ENCODE measurements at places on chromosomes 1 and 21.

DNA sequence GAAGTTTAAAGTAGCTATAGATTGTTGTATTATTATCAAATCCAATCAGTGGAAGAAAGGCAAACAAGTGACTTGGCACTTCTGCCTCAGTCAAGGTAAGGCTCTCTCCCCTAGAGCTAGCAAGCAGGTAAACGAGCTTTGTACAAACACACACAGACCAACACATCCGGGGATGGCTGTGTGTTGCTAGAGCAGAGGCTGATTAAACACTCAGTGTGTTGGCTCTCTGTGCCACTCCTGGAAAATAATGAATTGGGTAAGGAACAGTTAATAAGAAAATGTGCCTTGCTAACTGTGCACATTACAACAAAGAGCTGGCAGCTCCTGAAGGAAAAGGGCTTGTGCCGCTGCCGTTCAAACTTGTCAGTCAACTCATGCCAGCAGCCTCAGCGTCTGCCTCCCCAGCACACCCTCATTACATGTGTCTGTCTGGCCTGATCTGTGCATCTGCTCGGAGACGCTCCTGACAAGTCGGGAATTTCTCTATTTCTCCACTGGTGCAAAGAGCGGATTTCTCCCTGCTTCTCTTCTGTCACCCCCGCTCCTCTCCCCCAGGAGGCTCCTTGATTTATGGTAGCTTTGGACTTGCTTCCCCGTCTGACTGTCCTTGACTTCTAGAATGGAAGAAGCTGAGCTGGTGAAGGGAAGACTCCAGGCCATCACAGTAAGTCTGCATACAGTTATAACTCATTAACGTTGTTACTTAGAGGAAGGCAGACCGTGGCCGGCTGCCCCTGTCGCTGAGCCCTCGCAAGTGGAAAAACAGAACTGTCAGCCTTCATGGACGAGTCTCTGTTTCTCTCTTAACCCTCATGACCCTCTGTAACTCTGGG, at the start of gene PALMD:
Gene PALMD (plus strand): TSS at position 415 of the 833 bp plus-strand sequence. CDS start 205 bp downstream, at position 620.
- DNase-seq = peak; percentile 33

DNA sequence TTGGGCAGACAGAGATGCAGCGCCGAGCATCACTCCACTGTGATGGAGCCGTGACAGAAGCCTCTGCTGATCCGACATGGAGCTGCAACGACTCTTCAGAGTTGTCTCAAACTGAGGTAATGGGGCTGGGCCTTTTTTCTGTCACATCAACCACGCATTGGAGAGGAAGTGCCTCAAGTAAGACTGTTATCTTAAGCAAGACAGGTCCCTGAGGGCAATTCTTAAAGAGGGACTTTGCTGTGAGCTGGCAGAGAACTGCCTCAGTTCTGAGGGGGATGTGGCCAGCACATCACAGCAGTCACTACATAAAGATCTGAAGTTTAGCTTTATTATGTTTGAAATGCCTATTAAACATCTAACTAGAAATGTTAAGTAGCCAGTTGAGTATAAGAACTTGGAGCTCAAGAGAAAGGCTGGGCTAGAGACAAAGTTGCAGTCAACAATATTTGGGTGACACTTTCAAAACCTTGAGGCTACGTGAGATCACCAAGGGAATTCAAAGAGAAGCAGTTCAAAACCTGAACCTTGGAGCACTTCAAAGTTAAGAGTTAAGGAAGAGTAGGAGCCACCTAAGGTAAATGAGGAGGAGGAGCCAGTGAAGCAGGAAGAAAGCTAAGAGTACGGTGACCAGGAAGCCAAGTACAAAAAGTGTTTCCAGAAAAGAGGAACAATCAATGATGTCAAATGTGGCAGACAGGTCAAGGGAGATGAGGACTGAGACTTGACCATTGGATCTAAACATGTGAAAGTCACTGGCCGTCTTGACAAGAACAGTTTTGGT, 54.2 kb upstream of the BCL9 start:
- no peak for DNase-seq

DNA sequence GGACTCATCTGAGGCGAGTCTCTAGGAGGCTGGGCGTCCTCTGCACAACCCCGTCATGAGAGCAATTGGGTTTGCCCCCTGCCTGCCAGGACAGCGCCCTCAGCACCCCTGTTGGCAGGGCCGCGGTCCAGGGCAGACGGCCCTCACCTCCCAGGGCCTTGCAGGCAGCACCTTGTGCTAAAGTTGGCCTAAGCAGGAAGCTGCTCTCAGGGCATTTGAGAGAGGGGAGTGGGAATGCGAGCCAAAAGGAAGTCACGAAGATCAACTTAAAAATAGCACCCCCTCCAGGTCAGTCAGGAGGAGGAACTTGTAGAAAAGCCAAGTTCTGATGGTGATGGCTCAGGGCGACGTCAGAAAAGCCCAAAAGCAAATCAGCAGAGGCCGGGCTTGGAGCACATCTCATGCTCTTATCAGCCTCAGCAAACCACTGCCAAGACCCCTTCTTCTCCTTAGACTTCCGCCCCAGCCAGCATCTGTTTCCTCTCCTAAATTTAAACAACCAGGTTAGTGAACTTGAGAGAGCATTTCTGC, 12.6 kb upstream of the ADORA3 start:
- DNase-seq = peak; percentile 68

- DNase-seq = peak; percentile 65
These were observed 12.2 kb downstream of the HDAC1 start for GRCh38 chr1:32303997-32304622.

GRCh38 chr1:242245255-242245654, 246.4 kb upstream of the MAP1LC3C start:
- no peak for DNase-seq

DNA sequence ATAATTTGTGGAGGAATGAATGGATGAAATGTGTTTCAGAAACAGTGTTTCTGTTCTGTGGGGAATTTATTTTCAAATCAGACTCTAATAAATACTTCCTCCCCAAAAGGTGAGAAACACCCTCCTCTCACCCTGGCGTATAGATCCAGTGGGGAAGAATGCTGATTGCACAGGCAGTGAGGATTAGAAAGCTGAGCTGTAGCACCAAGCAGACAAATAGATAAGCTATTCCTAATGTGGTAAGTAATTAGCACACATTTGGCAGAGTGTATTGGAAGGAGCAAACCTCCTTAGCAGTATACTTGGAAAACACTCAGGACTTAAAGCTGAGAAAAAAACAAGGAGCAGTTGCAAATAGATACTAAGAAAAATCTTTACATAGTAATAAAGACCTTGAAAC, 50.8 kb downstream of the NUF2 start:
- DNase-seq = no peak

DNA sequence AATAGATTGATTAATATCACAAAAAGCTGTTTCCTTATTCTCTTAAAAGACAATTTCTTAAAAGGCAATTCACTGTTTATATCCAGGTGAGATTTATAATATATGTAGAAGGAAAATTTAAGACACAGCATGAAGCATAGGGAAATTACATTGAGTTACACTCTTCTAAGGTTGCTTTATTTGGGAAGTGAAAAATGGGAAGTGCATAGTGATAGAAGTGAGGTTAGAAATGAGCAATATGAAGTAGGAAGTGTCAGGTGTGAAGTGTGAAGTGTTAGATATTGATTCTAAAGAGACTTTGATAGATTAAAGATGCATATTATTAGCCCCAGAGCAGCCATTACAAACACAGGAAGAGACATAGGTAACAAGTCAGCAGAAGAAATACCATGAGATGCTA, 40.3 kb downstream of the FH start:
- no peak for DNase-seq

- no peak for DNase-seq
These were observed 97.3 kb downstream of the USP25 start for GRCh38 chr21:15826908-15827601.

DNA sequence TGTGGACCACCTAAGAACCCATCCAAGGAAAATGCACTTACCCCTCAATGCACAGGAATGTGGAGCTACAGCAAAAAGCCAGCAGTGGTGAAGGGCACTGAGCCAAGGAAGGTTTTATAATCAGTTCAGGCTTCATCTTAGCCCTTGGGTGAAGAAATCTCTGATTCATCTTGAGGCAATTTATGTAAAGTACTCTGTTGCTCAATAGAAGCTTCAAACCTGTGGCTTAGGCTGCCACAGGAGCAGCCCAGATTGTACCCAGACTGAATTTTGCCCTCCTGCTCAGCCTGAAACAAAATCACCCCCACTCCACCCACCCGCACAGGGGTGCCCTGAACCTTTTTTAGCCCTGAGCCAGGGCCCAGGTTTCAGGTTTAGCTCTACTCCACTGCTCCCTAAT, at the start of gene S100A12:
Gene S100A12 (minus strand): TSS at position 111 of the 400 bp plus-strand sequence. CDS start 1,029 bp downstream, outside the sequence.
- DNase-seq = peak; percentile 70

- peak; percentile 53 for DNase-seq
These were observed 15.5 kb downstream of the LRIF1 start for GRCh38 chr1:110948038-110948810.

DNA sequence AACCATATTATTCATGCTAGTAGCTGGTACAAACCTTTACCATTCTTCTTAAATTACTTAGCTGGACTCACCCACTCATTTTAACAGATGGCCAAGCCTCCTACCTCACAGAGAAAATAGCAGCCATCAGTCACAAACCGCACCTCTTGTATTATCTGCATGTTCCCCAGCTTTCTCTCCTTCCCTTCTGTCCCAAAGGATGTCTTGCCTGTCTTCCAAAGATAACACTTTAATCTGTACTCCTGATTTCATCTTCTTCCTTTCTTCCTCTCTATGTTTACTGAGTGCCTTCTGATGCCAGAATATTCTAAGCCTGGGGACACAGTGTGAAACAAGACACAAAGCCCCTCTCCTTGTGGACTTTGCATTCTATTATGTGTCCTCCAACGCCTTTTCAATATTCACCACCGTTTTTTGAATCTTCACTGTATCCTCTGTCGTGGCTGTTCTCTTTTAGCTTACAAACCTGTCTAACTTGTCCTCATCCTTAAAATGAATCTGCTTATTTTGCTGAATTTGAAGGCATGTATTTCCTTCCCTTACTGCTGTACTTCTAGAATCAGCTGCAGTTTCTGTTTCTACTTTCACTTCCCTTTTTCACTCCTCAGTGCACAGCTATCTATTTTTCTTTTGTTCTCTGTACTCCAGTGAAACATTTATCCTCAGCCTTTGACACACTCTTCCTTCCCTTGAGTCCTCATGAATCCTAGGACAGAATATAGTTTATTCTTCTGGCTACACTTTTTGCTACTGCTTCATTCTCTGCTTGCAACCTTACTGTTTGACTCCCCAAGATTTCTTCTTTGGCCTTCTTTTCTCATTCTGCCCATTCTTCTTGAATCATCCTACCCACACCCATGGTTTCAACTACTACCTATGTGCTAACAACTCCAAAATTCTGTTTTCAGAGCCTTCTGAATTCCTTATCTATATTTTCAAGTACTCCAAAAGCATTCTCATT, 216.9 kb upstream of the SAMSN1 start:
- DNase-seq = no peak

DNA sequence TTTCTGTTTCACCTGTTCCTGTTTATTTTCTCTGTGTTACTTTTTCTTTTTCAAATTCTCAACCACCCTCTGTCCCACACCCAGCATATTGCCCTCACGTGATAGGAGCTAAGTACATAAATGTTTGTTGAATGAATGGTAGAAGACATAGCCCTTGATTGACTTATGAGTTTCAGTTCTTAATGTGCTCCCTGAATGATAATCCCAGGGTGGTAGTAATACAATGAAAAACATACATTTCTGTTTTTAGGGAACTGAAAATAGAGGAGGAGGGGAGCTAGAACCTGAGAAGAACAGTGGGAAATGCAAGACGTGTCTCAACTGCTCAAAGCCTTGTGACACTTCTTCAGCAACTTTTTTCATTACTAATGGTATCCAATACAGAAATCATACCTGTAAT, 147.1 kb downstream of the SPATA46 start:
- DNase-seq = no peak

DNA sequence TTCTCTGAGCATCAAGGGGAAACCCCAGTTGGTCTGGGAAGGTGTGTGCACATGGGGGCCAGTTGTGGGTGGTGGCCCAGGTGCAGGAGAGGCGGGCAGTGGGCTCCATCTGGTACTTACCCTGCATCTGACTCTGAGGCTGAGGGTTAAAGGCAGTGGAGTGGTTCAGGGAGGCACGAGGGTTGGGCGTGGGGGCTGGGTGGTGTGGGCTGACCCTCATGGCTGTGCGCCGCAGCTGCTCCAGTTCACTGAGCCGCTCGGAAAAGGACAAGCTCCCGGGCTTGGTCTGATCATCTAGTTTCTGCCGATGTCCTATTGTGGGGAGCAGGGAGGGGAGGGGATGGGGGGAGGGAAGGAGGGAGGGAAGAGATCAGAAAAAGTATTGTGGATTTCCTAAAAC, 165.5 kb downstream of the CLIC6 start:
- DNase-seq = no peak

DNA sequence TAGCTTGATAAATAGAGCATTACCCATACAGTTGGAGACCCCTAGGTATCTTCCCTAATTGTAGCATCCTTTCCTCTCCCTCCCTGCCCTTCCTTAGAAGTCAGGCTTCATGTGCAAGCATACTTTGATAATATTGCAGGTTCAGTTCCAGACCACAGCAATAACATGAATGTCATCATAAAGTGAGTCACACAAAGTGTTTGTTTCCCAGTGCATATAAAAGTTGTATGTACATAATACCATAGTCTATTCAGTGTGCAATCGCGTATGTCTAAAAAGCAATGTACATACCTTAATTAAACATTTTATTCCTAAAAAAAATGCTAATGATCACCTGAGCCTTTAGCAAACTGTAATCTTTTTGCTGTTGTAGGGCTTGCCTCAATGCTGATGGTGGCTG, 33.4 kb upstream of the KAZN start:
- DNase-seq = no peak
